ENCODE measurements at places on chromosomes 5 and 9.
A peak's percentile ranks its signal among the peaks of the same experiment; 100 is the strongest.

- no peak for DNase-seq
Measured at GRCh38 chr5:180026320-180026719, 45.2 kb downstream of the RNF130 start.

- peak; percentile 77 for DNase-seq
Measured at GRCh38 chr5:157464519-157465171, 4.6 kb downstream of the NIPAL4 start.

DNA sequence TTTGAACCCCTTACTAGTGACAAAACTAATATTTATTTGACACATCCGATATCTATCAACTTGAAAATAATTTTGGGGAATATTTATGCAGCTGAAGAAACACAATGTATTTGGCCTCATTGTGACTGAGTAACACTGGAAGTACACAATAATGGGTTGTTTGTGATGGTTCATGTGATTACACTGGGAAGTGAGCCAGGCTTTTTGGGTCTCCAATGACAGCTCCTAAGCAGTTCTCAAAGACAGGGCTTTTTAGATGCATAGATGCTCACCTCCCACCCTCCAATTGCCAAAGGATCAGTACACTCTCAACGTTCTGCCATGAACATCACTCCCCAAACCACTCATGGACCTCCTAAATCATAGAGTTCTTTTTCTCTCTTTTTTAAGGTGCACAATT lies 170.0 kb downstream of the SLC24A2 start:
- DNase-seq: no peak

DNA sequence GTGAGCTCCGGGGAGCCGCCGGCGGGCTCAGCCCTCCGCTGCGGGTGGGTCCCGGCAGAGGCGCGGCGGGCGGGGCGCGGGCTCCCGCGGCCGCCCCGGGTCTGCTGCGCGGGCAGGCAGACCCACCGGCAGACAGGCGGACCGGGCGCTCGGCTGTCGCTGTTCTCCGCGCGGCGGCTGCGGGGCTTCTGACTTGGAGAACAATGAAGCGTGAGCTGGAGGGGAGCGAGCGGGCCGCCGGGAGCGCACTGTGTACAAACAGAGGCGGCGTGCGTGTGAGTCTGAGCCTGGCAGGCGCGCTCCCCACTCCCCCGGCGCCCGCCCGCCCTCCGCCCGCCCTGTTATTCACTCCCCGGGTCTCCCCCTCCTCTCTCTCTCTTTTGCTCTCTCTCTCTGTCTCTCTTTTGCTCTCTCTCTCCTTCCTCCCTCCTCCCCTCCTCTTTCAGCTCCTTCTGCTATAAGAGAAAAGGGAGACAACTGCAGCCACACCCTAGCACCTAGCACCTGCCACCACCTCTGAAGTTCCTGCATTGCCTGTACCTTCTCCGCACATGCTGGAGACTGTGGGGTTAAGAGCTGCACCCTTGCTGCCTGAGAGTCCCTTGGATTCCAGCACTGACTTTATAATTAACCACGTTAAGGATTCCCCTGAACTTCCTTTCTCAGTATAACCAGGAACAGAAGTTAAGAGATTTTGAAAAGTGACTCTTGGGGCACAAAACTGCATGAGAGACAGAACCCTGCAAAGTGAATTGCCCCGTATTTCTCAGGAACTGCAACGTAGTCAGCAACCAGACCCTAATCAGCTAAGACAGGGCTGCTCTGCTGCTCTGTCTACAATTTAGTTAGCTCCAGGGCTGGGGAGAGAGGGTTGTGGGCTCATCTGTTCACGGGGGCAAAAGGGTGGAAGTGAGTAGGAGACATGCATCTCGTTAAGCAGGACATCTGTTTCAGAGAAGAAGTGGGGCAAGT lies at the start of gene EDIL3:
Gene EDIL3, minus strand, starts transcription at position 277 of the 972 bp plus-strand sequence. CDS start 506 bp downstream, outside the sequence.
- no peak for DNase-seq

DNA sequence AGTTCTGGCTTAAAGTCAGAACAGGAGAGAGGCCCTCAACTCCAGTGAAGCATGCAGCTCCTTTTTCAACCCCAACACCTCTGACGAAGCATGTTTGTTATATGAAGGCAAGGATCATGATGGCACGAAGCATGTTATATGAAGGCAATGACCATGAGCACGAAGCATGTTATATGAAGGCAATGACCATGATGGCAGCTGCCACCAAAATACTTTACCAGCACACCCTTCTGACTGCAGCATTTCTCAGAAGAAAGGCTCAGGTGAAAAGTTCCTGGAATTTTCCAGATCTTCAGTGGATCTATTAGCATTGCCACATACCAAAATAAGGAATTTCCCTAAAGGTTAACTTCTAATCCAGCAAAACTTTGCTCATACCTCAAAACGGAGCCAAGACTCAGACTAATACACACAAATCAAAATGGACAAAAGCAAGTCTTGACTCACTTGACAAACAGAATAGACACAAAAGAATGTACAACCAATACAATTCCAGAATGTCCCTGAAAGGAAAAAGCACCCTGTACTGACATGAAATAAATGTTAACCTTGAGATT lies 217.4 kb downstream of the FANCC start:
- DNase-seq: no peak

DNA sequence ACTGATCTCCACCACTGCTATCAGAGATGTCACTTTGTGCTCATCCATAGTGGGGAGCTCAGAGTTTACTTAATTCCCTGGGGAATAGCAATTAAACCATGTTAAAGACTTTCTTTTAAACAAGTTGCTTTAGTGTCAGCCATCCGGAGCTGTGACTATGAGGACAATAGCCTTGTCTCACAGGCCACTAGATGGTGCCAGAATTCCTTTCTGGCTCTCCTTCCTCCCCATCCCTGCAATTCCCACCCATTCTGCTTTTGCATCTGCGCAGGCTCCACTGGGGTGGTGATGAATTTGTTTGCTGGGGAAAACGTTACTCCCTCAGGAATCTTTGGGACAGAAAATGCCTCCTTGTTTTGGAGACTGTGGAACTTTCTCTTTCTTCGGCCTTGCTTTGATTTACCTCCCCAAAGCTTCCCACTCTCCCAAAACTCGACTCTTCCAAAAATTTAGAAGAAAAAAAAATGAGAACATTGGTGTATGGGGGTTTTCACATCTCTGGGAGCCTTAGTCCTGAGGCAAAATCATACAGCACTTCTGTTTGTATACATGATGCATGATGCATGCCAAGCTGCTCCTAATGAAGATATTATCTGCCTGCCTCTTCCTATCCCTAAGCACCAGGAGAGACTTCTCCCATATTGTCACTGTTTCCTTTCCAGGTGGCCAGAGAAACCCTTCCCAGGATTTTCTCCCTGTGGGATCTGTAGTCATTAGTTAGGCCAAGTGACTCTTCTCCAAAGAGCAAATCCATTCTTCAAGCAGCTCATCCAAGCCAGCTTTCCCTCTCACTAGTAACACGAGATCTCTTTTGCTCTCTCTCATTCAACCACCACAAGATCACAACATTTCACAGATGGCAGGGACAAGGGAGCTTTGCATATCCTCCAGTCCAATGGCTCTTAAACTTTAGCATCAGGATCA lies 466.1 kb downstream of the TLR4 start:
- DNase-seq: no peak

DNA sequence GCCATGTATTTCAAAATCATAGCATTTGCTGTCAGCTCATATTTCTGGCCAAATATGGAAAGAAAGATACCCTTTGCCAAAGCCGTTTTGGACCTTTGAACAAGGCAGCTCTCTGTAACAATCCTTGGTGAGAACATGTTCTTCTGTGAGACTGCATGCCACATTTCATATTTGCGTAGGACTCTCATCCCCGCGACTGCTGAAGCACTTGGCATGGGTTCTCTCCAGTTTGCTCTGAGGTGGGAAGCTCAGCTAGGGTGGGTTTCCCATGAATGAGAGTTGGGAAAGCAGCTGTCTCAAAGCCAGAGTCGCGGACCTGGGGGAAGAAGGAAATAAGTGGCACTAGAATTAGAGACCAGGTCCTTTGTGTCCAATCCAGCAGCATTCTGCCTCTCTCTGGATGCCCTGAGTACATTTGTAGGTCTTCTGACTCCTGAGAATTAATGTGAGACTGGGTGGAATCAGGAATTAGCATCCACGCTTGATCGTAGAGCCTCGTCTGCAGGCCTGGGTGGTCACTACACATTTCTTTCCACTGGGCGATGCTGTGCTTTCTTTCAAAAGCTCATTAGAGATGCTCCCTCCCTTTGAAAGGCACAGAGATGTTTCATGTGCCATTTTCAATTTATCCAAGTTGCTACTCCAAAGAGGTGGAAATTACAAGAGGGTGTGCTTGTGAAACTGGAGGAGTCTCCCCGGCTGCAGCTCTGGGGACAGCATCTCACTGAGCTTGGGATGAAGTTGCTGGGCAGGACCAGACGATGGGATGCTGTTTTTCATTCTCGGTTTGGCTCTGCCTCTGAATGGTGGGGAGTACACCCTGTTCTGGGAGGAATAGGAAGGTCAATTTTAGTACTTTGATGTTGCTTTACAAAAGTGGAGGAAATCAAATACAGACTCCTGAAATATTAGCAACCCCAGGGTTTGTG lies 197.2 kb downstream of the GADD45G start:
- no peak for DNase-seq

DNA sequence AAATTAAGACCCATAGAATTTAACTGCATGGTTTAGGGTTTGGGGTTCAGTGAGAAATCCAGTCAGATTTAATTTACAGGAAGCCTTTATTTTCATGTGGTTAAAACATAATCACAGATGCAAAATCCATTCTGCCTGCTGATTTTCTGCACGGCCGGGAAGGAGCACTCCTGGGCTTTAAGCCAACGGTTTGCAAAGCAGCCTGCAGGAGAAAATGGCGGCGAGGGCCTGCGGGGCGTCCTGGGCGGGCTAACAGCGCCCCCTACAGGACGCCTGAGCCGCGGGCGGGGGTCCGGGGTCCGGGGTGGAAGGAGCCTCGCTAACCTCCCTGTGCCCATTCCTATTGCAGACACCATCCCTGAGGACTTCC lies 47.6 kb downstream of the THBS4 start:
- peak; percentile 70 for DNase-seq

DNA sequence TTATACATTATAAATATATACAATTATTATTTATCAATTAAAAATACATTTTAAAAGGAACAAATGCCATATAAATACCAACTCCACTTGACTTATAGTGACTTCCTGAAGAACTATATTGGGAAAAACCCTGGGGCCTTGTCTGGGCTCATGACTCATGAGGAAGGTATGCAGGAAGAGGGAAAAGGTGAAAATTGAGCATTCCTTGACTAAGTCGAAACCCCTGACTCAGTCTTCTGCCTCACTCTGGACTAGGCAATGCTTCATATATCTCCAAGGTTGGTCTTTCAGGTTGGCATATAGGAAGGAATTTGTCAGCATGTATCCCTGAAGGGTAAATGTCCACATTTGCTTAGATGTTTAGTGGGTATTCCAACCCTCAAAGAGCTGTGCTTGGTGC lies 78.5 kb downstream of the SH3TC2 start:
- DNase-seq: no peak

- DNase-seq: no peak
Measured at GRCh38 chr5:56129288-56129687, 103.8 kb downstream of the ANKRD55 start.

- no peak for DNase-seq
Measured at GRCh38 chr5:73851471-73852181, 225.6 kb downstream of the ARHGEF28 start.

DNA sequence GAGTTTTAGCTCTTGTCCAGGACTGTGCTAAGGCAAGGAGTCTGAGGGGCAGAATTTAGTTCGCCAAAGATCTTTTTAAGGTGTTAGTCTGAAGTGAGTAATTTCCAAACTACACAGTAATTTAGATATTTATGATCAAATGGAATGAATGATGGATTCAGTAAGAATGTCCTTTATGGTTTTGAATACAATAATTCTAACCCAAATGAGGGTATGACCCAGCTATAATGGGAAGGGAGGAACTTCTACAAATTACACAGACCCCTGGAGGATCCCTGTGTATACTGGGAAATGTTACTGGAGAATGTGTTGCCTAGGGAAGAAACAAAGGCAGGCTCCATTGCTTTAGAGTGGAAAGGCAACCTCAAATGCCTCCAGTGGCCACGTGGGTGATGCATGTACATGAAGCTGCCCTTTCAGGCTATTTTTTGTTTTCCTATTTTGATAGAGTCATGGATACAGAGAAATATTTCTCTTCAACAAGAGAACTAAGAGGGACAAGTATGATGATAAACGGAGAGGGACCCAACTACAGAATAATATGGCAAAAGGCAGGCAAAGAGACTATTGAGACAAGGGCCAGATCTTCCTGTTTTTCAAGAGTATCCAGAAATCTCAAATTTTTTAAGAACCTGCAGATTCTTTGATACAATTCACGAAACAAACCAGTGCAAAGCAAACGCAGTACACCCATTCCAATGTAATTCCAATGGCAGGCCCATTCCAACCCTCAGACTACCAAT lies 25.4 kb downstream of the SLC1A3 start:
- no peak for DNase-seq

DNA sequence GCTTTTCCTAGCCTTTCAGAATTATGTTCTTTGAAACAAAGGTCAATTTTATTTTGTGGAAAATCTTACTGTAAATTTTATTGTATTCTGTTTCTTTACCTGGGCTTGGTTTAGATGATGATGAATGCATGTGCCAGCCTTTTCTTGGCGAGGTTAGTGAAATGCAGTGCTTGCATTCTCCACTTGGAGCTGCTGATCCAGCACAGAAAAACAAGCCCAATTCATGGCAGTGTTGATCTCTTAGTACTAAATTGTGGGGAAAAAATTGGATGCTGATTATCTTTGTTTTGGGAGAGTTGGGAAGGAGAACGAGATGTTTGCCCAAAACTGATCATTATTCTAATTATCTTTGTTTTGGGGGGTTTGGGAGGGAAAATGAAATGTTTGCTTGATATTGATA lies 3.7 kb downstream of the HABP4 start:
- DNase-seq: peak; percentile 5

DNA sequence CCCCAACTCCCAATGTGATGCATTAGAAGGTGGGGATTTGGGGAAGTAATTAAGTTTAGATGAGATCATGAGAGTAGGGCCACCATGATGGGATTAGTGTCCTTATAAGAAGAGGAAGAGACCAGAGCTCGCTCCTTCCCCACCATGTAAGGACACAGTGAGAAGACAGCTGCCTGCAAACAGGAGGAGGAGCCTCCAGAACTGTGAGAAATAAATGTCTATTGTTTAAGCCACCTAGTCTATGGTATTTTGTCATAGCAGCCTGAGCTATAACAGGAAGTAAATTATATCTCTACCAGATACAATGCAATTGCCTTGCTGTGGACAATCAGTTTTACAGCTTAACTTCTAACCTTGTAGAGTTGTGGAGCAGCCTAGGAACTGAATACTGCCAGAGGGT lies 58.0 kb downstream of the ANKRD33B start:
- DNase-seq: no peak

DNA sequence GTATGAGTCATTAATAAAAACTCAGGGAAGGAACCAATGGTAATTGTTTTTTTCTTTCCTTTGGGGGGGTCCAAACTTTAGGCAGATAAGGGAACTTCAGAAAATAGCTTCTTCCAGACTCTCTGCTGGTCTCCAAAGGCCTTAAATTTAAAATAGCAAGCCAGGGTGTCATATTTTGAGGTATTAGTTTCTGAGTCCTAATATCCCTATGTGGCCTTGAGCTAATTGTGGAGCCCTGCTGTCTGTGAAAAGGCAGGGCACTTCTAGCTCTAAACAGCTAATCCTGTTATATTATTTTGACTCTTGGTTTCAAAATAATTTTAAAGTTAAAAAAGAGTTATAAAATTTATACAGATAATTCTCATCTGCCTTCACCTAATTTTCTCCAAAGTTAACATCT lies 195.7 kb upstream of the PPP1R2B start:
- DNase-seq: no peak

All from stimulated activated CD4-positive, alpha-beta T cell treated with anti-CD3 and anti-CD28 coated beads, Interleukin-1b, Interleukin-23, amount 100 ng/mL, for 48 hours (primary cell).